ENCODE measurements at places on chromosomes 16 and 17.

DNA sequence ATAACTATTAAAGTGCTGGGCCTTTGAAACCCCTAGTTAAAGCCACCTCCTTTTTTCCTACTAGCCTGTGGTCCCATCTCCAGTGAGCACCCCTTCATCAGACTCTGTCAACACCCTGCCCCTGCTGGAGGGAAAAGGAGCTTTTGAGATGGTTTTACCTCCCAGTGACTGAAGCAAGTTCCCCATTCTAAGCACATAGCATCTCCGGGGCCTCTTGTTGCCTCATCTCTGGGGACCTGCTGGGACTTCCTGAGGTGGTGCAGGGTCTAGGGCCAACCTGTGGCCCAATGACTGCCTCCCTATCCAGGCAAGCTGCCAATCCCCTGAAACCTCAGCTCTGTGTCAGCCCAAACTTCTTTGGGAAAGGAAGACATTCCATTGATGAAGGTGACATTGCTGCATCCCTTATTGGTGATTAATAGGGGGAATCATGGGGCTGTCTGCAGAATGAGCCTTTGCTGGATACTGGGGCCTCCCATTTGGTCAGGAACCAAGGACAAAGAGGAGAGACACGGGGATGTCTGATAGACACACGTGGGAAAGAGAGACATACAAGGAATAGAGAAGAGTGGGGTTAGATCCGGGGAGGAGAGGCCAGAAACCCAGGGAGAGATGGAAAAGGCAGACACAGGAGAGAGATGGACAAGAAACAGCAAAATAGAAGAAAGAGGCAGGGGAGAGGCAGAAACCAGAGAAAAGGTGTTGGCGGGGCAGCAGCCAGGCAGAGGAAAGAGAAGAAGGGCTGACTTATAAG, 2.4 kb downstream of the C1QL1 start:
- no peak for DNase-seq

DNA sequence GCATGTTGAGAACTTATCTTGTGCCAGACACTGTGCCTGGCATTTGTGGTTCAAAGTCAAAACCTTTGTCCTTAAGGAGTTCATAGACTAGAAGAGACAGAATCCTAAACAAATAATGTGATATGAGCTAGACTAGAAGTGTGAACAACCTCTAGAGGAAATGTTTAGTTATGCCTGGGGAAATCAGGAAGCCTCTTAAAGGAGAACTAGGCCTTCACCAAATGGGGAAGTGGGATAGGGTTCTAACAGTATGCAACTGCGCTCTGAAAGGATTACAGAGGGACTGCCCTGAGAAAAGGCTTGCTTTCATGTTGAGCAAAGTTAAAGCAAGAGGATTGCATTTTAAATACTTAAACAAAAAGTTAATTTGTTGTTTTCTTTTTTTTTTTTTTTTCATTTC, 4.9 kb downstream of the RUNDC1 start:
- DNase-seq = no peak

DNA sequence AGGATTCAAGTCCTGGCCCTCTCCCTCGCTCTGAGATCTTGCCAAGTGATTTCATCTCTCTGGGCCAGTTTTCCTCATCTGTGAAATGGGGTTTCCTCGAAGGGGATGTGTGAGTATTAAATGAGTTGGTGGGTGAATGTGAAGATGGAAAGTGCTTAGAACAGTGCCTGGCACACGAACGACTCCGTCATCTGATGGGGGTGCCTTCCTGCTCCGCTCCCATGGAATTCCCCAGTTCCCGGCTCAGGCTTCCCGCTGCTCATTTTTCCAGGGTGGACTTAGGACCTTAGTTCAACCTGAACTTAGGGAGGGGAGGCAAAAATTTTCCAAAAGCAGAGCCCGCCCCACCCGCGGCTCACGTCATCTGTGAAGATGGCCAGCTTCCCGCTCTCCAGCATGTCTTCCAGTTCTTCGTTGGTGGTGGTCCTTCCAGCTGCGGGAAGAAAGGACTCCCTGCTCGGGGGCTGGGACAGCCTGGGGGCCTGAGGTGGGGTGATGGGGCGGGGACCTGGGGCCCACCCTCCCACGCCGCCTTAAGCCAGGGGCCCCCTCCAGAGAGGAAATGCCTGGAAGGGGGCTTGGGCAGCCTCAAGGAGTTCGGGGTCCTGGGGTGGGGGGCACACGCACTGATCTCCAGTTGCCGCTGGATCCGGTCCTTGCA, 11.4 kb downstream of the HSD3B7 start:
- DNase-seq = no peak

DNA sequence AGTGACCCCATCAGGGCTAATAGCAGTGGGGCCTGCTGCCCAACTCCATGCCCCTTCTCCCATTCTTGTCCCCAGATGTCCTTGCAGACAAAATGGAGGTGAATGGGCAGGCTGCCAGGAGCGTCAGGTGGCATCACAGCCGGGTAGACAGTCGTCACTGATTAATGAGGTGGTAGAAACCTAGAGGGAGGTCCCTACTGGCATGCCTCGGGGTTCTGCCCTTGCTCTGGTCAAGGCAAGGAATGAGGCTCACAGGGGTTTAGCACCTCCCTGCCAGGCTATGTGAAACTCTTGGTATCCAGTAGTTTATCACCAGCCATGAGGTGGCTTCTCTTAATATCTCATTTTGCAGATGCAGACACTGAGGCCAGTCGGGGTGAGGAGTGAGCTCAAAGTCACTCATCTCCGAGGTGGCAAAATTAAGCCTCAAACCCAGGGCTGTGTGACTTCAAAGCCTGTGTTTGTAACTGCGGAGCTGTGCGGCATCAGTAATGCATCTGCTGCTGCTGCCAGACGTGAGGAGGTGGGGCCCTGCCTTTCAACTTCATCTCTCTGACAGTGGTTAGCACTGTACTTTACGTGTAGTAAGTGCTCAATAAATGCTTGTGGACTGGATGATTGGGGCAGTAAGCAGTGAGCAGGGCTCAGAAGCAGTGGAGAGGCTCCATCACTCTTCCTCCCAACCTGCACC, 21.3 kb downstream of the RAI1 start:
- no peak for DNase-seq

GRCh38 chr17:2138318-2138717, 83.4 kb downstream of the HIC1 start:
- no peak for DNase-seq

- no peak for DNase-seq
Measured at GRCh38 chr17:2723505-2723996, 12.0 kb upstream of the CLUH start.

DNA sequence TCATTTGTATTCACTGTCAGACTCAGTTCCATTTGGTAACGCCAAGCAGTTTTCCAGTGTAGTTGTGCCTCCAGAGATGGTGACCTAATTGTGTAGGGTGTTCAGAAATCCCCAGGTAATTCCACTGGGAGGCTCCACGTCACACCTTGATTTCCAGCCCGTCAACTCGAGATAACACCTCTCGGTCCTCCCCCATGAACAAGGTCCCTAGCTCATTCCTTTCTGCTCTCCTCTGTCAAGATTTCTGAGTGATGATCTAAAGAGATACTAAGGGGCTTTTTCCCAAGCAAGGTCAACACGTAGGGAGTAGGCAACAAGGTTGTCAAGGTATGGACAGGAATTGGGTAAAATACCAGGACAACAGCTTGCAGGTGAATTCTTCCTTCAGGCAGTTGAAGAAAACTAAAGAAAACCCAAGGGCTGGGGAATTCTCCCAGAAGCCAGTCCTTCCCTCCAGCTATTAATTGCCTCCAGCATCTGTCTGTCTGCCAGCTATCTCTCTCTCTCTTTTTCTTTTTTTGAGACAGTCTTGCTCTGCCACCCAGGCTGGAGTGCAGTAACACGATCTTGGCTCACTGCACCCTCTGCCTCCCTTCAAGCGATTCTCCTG, 31.4 kb downstream of the GPRC5B start:
- DNase-seq = no peak

DNA sequence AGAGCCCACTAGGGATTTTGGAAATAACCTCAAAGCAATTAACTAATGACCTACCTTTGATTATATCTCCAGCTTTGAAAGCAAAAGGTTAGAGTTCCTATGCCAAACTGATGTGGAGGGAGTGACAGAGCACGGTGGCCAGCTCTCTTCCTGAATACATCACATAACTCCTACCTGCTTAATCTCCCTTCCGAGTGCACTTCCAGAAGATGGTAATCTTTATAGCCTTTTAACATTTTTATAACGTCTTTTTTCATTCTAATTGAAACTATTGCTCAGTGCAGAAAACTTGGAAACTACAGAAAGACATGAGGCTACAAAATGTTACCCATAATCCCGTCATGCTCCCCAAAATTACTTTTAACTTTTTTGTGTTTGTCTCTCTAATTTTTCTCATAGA, 110.5 kb upstream of the COX10 start:
- no peak for DNase-seq

GRCh38 chr17:68399638-68400403, 57.5 kb downstream of the WIPI1 start:
- peak; percentile 58 for DNase-seq

- peak; percentile 34 for DNase-seq
Measured at GRCh38 chr17:76252040-76252954, 12.0 kb upstream of the RNF157 start.

GRCh38 chr16:11127610-11128195, 128.3 kb downstream of the SOCS1 start:
- no peak for DNase-seq

DNA sequence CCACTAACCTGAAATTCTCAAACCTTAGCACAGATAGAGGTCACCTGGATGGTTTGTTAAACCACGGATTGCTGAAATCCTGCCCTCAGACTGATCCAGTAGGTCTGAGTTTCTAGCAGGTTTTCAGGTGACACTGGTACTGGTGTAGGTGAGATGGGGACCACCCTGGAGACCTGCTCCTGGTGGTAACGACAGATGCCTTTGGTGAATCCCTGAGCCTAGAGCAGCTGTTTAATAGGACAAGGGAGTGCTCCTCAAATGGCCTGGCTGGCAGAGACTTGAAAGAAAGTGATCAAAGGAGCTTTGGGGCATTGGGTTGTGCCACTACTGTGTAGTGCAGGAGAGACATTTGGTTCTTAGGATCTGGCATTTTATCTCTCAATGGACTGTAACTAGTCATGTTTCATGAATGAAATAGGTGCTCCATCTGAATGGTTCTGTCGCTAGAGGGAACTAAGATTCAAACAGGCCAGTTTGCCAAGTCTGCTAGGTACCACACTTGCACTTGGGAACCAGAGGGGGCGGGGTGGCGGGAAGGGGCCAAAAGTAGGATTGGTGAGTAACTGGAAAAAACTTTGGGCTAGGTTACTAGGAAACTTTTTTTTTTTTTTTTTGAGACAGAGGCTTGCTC, 2.9 kb upstream of the IFI35 start:
- DNase-seq = no peak

DNA sequence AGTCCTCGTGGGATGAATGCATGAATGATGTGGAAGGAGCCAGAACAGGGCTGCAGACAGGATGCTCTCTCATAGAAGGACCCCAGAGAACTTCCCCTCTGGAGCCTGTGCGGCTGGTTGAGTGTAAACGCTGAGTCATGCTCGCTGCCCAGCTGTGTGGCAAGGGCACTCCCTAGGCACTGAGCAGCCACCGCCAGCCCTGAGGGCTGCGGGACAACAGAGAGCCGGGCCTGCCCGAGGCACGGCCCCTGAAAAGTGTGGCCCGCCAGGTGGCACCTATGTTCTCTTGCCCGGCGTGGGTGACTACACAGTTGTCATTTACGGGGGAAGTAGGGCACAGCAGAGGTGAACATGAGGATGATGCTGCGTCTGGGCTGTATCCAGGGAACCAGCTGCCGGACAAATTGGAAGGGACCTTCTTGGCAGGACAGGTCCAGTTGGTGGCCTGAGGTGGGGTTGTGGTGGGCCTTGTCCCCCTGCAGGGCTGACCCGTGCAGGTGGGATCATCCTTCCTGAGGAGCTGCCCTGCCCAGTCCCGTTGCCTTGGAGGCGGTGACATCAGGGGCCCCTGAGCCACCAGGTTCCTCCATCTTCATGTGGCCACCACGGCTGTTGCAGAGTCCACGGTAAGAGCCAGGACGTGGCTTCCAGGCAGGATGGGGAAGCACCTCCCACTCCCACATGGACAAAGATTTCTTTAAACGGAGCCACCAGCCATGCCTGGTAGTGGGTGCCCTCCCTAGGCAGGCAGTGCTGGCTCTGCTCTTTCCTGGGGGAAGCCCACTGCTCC, 94.8 kb upstream of the CBX4 start:
- no peak for DNase-seq

DNA sequence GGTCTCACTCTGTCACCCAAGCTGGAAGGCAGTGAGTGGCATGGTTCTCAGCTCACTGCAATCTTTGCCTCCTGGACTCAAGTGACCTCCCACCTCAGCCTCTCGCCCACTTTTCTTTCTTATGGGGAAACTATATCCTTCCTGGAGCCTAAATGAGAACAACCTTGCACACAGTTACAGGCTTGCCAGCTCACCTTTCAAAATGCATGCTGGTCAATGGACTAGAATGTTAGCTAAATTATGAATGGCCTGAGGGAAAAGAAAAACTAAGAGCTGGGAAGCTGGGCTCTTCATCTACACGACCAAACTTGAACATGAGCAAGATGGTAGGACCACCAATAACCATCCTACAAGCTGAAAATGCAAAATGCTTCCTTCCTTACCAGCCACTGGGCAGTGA, 10.6 kb upstream of the LHX1 start:
- DNase-seq = no peak
